ENCODE measurements at places on chromosomes 13 and 19.

DNA sequence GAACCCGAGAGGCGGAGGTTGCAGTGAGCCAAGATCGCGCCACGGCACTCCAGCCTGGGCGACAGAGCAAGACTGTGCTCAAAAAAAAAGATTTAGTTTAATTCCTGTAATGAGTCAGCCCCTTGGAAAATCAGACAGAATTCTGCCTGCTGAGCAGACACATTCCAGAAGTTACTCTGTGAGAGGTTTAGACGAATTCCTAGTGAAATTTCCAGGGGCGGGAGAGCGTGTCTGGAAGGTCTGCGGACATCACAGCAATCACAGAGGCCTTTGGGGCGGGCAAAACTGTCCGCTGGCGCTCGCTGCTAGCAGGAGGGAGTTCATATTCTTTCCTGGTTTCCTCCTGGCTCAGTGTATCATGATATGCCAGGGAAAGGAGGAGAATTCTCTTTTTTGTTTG lies 17.5 kb downstream of the MISP start:
- no peak for DNase-seq

DNA sequence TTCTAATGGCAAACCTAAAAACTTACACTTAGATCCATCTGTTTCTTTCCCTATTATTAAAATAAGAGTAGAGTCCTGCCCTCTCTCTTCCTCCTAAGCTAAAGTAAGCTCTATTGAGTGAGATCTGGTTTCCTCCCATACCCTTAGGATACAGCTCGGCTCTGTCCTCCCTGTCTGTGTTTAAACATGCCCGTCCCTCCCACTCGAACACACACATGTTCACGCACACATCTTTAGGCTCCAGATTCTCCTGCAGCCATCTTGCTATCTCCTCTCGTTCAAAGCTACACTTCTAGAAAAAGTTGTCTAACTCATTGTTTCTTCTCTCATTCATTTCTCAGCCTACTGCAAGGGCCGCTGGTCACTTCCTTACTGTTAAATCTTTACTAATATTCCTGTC lies 15.1 kb upstream of the CEBPG start:
- DNase-seq = no peak

DNA sequence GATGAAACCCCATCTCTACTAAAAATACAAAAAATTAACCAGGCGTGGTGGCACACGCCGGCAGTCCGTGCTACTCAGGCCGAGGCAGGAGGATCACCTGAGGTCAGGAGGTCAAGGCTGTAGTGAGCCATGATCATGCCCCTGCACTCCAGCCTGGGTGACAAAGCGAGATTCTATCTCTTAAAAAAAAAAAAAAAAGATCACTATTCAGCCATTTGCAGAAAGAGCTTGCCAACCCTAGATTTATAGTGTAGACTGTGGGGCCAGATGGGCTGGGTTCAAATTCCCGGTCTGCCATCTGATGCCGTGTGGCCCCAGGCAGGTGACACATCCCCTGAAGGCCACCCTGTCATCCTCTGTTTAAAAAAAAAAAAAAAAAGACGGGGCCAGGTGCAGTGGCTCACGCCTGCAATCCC lies 28.9 kb downstream of the SMIM24 start:
- DNase-seq = no peak

GRCh38 chr13:41610404-41610803 lies 153.1 kb downstream of the RGCC start:
- no peak for DNase-seq

GRCh38 chr13:105334211-105334610 lies 1201.3 kb downstream of the EFNB2 start:
- DNase-seq = no peak

DNA sequence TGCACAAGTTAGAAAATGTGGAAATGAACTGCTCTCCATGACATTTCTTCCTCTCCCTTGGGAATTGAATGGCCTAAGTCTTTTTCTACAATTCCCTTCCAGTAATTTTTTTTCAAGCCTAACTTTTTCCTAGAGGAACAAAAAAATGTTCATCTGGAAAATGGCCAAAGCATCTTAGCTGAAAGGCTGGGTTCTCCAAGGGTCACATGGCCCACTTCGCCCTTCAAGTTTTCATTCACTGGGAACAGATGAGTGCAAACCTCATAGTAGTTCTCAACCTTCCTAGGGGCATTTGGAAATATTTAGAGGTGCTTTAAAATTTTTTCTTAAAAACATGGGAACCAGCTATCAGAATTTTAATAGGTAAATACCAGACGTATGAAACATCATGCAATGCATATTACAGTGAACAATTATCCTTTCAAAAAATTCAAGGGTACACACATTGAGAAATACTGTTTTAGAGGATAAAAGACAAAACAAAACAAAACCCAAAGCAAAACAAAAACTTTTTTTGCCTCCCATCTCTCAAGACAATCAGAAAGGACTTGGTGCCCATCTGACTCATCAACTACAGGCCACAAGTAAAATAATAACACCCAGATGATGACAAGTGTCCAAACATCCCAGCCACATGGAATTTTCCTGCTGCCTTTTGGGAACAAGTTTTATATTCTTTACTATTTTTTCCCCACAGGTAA lies 208.8 kb downstream of the SLITRK6 start:
- no peak for DNase-seq

DNA sequence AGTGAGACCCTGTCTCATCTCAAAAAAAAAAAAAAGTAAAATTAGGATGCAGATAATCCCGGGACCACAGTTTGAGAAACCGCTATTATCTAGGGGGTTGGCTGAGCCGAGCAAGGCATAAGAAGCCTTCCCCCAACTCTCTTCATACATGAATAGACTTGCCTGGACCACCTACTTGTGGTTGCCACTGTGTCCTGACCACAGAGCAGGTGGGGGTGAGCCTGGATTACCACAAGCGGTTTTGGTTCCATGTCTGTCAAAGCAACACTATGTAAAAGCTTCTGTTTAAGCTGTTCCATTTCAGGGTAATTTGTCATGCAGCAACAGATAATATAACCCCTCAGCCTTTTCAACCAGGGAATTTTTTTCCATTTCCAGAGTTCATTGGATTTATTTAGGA lies 3.3 kb upstream of the NAPA start:
- DNase-seq = peak; percentile 13

DNA sequence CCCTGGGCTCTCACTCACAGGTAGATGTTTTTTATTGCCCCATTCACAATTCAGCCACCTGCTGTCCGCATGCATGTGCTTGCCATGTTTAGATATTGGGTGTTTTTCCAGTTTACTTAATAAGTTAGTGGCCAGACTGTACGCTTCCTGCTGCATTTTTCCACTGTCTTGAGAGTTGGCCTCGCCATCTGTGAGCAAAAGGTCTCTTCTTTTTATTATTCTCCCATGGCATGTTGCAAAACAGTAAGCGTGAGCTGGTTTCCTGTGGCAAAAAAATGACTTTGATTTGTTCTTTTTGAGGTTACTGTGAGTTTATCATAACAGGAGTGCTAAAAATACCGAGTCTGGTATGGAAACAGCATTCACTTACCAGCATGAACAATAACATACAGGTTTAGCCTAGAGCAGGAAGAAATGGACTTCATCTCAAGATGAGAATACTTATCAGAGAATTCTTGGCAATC lies 46.0 kb downstream of the SAE1 start:
- DNase-seq = no peak

GRCh38 chr19:703651-704446 lies 4.9 kb upstream of the PALM start:
- peak; percentile 60 for DNase-seq

GRCh38 chr19:2381148-2381820 lies 21.2 kb downstream of the TMPRSS9 start:
- no peak for DNase-seq

DNA sequence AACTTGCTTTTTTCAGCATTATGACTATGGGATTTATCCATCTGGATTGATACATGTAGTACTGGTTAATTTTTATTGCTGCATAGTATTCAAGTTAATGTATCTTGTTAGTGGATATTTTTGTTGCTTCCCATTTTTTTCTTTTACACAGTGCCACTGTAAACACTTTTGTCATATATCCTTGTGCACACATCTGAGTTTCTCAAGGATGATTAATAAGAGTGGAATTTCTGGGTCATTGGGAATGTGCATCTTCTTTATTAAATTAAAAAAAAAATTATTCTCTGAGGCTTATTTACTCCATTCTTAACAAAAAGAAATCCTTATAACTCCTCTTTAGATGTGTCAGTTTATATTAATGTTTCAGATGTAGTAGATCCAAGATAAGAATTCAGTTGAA lies 27.3 kb downstream of the B3GLCT start:
- DNase-seq = no peak

GRCh38 chr19:39052243-39052746 lies 19.9 kb upstream of the FBXO27 start:
- DNase-seq = peak; percentile 60

DNA sequence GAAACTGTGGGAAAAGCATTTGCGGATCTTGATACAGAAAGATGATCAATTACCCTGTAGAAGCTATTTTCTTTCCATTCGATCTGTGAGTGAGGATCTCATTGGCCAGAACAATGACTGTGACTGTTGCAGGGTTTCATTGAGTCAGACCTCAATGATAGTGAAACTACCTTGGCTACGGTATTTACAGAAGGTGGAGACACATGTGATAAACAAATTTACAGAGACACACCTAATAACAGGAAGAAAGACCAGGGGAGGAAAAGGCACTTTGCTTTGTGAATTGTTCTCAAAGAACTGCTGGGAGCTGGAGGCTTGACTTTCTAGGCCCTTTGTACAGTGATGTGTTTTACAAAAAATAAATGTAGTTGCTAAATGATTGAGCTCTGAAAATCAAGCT lies 19.9 kb upstream of the ARGLU1 start:
- DNase-seq = no peak

DNA sequence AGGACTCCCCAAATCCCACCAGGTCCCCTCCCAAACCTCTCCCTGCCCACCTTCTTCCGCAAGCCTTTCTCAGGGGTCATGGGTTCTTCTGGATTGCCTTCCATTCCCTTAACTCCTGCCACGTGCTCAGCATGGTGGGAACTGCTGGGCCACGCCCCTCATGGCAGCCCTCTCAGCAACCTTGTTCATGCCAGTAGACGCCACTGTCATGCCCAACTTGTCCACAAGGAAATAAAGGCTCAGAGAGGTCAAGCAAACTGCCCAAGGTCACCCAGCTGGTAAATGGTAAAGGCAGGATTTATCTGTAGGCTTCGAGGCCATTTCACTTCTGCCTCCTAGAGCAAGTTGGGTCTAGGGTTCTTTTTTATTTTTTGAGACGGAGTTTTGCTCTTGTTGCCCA lies 10.9 kb downstream of the PRAM1 start:
- no peak for DNase-seq

DNA sequence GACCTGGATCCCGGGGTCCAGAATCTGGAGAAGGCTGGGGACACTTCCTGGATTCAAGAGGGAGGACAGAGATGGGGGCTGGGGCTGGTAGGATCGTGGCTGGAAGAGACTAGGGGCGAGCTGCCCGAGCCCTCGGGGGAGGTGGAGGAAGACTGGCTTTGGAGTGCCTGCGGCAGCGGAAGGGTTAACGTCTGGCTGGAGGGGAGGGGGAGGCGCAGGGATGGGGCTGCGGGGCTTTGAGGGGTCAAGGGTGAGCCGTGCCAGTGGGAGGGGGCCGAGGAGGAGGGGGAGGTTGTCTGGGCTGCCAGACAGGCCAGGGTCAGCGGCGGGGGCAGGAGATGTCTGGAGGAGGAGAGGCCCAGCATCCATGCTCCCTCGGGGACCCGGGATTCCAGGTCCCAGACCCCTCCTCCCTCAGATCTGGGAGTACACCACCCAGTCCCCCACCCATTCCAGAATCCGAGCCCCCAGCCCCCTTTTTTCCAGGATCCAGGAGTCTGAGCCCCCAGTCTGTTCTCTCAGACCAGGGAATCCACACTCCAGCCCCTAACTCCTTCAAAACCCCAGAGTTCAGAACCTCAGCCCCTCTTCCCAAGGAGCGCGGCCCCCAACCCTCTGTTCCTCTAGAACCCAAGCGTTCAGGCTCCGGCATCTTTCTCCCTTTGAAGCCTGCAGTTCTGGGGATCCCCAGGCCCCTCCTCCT lies 3.2 kb upstream of the SPACA6 start:
- DNase-seq = no peak

DNA sequence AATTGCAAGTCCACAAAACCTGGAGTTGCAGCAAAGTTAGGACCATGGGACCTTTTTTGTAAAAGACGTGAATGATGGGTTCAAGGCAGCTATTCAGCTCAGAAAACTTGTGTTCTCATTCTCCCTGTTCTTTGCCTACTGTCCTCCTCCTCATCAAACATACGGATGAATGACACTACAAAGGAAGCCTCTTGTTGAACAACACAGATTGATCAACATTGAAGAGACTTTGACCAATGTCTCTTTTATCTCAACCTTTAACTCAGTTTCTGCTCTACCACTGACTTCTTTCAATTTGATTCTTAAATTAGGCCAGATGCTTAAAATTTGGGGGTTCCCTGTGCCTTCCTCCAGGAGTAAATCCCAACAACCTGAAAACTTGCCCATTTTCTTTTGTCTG lies 27.9 kb upstream of the KLF12 start:
- no peak for DNase-seq

DNA sequence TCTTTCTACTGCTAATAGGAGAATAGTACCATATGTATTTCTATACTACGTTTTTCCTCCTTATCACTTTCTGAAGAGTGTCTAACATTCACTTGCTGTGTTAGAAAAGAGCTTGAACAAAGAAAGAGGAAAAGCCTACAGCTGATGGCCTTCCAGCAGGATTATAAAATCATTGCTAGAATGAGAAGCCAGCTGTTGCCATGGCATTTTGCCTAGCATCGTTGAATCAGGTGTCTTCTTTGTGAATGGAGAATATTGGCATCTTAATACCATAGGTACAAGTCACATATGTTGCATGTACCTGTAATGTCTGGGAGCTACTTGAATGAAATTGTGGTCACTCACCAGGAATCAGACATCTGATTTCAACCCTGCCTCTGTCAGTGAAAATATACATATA lies 1174.9 kb downstream of the PCDH17 start:
- DNase-seq = no peak

DNA sequence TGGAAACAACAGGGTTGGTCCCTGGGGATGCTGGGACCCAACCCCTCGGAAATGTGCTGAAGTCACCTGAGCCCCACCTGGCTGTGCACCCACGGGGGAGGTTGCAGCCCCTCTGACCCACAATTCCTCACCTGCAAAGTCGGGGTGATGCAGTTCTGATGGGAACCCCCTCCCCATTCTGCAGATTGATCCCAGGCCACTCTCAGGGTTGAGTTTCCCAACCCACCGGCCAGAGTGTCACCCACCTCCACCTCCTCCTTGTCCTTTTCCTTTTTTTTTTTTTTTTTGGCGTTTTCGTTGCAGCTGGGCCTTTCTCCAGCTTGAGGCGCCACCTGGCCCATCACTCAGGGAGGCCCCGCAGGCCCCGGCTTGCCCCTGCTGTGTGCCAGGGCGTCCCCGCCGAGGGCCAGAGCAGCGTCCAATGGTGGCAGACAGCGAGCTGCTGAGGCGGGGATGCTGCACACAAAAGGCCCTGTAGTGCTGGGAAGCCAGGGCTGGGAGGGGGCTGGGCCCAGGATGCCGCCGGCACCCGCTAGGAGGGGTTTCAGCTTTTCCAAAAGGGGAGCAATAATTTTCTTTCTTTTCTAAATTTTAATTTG lies 4.6 kb downstream of the PIK3R2 start:
- no peak for DNase-seq

- DNase-seq = no peak
Measured at GRCh38 chr13:51815848-51816247, 11.9 kb upstream of the DHRS12 start.

- DNase-seq = no peak
Measured at GRCh38 chr13:96020931-96021330, 32.3 kb downstream of the UGGT2 start.
